ENCODE measurements at places on chromosomes 1 and 21. TPM values are rescaled to one million over a fixed set of nuclear protein-coding genes. Genes with fewer than 3 reads are reported as not detected.

- DNase-seq, result no peak
Measured at GRCh38 chr1:39085174-39085573, 59.0 kb downstream of the NDUFS5 start.

The RNU1-1 gene
- total RNA-seq, result under 0.01 TPM

GRCh38 chr21:26715878-26716506 lies 129.2 kb downstream of the ADAMTS1 start:
- peak; percentile 11 for DNase-seq

DNA sequence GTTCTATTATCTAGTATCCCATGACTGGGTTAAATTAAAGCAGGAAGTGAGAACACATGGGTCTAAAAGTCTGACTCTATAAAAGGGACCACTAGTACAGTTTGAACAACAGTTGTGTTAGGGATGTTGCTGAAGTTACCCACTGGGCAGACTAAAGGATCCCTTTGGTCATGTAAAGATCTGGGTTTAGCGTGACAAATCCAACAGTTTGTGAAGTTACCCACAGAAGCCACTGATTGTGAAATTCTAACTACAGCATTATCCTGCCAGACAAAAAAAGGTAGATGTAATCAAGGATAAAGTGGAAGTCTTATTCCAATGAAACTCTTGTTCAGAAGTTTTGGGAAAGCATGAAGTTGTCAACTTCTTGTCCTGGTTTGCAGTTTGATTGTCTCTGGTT lies 5.7 kb downstream of the QSOX1 start:
- no peak for DNase-seq

DNA sequence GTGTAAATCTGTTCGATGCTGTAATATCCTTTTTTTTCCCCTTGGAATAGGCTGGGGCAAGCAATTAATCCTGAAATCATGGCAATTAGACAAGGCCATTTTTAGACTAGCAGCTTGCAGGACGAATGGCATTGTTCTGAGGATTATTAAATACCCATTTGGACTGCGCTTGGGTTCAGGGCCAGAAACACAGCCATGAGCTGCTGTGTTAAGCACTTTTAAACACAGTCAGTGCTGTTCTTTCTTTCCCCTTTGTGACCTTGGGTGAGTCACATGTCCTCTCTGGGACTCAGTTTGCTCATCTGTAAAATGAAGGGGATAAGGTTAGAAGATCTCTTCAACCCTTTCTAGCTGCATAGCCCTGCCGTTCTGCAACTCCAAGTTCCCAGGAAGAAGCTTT lies 58.6 kb upstream of the C8B start:
- no peak for DNase-seq

DNA sequence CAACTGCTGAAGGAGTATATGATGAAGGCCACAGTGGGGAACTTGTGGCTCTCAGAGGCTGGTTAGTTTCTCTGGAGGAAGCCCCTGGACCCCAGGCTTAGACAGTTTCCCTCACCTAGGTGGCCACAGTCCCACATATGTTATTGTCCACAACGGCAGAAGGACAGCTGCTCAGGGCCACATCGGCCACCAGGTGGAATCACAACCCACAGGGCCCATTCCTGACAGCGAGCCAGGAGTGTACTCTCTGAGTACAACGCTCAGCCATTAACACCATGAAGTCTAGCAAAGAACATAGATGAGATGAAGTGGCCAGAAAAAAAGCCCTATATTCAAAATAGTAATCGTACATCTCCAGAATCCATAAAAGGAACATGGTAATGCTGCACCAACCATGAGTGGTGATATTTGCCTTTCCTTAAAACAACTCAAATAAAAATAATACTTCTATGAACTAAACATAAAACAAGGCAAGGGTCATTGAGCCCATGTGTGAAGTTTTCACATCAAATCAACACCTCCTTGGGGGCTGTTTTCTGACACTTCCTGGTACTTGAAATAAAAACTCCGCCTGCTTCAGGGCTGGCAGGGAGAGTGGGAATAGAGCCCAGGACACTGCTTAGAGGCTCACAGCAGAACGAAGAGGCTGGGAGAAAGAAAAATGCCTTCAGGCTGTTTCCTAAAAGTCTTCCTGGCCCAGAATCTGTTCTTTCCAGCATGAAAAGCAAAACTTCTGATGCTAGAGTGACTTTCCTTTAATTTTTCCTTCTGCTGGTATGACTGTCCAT lies 383.3 kb downstream of the HHAT start:
- peak; percentile 21 for DNase-seq

DNA sequence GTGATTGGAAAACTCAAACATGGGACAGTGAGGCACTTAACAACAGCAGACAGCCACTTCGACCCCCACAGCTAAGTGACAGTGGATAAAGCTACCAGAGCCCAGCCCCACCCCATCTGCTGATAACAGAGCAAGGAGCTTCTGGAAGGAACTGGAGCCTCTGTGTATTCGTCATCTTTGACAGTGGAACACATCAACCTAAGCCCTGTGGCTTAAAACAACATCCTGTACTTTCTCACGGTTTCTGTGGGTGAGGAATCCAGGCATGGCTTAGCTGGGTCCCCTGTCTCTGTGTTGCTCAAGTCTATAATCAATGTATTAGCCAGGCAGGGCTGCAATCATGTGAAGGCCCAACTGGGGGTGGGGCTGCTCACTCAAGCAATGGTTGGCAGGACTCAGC lies 18.4 kb upstream of the SIPA1L2 start:
- no peak for DNase-seq

The CNR2 gene
- total RNA-seq, result 0.11 TPM
